ENCODE measurements at places on chromosomes 3 and 15.
A peak's percentile ranks its signal among the peaks of the same experiment; 100 is the strongest.

DNA sequence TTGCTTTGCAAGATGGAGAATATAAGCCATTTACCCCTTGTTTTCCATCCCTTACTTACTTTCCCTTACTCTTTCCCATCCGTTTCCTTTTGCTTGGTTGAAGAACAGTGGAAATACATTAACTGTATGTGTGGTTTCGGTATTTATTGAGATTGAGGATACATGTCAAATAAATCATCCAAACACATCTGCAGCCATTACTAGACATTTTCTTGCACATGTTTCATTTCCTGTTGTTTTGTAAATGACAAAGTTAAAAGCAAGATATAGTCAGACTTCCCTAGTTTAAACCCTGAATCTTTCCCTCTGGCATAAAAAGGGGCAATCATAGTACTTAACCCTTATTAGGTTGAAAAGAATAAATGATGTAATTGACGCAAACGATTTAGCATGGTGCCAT, 82.1 kb upstream of the BCHE start:
- no peak for DNase-seq

DNA sequence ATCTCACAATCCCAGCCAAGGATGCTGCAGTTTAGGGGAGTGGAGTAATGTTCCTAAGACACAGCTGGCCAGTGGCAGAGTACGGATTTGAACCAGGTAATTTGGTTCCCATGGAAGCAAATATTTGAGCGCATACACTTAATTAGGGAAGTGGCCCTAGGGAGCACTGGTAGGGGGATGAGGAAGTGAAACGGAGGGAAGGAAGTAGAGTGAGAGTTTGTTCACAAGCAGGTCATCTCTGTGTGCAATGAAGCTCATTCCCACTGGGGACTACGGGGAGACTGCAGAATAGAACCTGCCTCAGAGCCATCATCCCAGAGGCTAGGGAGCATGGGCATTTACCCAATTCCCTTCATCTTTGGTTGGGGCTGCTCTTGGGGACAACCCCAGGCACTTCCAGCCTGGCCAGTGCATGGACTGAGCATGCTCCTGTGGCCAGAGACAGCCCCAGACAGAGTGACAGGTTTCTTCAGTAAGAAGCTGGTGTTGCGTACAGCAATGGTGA, 317.2 kb upstream of the PROK2 start:
- DNase-seq, result no peak

DNA sequence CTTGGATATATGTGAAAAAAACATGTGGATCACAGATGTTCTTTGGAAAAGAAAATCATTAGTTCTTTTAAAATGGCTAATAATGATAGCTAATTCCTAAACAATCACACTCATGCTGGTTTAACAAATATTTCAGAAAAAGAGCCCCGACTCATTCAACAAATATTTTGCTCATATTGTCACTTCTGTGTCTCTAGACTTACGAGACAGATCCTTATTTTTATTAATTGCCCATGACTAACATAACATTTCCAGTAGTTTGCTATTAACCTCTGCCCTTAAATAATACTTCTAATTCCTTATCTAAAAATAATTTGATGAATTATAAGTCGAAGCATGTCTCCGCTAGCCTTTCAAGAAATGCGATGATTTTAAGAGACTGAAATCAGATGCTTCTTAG, 70.4 kb downstream of the SATB1 start:
- DNase-seq, result no peak

DNA sequence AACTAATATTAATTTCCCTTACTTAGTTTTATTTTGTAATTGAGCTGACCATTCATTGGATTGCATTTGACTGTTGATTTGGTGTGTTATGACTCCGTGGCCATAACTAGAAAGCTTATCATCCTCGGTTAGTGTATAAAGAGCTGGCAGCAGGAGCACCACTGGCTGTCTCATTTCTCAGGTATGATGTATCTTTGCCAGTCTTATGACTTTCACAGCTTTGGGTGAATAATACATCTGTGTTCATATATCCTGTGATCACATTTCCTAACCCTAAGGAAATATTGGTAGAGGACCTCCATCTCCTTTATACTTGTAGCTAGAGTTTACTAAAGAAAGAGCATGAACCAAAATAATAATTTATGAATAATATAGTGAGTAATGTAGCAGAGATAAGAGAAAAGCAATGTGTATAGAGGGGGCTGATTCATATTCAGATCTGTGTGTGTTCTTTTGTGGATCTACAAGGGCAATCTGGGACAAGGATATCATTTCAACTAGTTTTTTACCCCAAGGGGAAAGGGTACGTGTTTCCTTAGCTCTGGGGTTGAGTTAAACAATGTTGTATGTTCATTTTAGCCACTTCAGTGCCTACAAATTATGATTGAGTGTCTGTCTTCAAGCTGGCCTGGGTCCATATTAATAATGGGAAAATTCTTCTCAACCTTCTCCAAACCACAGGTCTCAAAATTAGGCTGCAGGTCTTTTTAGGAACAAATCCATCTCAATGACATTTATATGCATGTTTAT, 901.7 kb downstream of the NTRK3 start:
- DNase-seq, result no peak

GRCh38 chr3:9172851-9173321, 76.6 kb downstream of the SRGAP3 start:
- no peak for DNase-seq

DNA sequence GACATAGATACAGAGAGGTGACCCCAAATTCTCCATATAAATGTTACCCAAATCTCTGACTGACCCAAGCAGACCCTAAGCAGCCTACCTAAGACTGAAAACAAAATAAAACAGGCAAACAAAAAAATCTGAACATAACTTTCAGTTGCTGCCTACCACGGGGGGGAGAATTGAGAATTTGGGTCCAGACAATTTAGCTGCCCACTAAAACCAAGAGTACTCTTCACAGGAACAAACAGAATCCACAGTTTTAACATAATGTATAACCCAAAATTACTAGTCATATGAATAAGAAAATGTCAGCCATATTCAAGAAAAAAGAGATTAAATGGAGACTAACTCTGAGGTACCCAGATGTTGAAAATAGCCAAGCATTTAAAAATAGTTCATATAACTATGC, 44.4 kb downstream of the SRPRB start:
- DNase-seq, result no peak

- DNase-seq, result no peak
Observed at GRCh38 chr3:186594591-186595113, 18.2 kb upstream of the AHSG start.

- no peak for DNase-seq
Observed at GRCh38 chr3:152656972-152657355, 178.0 kb upstream of the P2RY1 start.

DNA sequence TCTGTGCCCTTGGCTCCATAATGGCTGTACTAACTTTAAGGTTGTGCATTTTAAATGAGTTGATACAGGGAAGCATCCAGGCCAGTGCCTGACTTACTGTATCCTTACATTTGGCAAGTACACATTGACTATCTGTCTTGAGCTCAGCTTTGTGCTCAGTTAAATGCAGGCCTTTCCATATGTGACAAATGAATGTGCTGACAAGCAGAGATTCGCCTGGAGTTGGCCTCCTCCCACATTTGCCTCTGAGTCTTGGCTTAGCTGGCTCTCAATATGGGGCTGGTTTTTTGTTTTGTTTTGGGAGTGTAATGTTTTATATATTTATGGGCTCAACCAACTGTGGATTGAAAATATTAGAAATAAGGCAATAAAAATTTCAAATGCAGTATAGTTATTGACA, 29.7 kb downstream of the TRIM71 start:
- no peak for DNase-seq

GRCh38 chr3:50238549-50239026, 2.6 kb downstream of the GNAI2 start:
- DNase-seq, result no peak

GRCh38 chr3:60575718-60576272, 675.5 kb downstream of the FHIT start:
- no peak for DNase-seq

GRCh38 chr3:192710366-192710765, 17.0 kb downstream of the FGF12 start:
- no peak for DNase-seq

- no peak for DNase-seq
Observed at GRCh38 chr15:73869216-73869995, 4.0 kb upstream of the TBC1D21 start.

GRCh38 chr3:194801461-194802432, 116.1 kb downstream of the FAM43A start:
- no peak for DNase-seq

DNA sequence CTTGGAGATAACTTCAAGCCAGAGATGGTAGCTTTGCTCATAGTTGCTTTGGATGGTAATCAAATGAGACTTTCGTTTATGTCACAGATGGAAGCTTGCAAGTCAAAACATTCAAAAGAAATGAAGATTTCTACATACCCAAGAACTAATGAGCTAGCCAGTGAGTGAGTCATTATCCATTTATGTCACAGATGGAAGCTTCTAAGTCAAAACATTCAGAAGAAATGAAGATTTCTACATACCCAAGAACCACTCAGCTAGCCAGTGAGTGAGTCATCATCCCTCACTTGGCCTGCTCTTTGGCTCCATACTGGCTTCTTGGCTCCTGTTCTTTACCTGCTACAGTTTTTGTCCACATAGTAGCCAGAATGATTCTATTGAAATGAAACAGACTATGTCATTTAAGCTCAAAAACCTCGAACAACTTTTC, 559.8 kb upstream of the CBLB start:
- DNase-seq, result peak; percentile 52

GRCh38 chr3:5188419-5189221, 1.1 kb downstream of the EDEM1 start:
- no peak for DNase-seq

DNA sequence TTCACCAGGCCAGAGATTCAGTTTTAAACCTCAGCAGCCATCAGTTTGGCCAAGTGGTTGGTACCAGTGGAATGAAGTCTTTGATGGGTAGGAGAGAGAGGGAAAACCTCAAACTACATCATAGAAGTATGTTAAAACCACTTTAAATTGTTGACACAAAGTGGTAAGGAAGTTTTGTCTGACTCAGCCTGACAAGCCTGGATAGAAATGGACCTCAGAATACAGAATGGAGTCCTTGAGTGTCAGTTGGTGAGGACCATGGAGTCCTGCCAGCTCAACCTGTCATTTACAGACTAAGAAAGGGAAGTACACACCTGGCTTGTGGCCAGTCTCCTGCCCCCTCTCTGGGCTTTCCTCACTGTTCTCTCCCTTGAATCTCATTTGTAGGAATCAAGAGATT, 12.1 kb downstream of the EAF1 start:
- DNase-seq, result no peak

GRCh38 chr15:79008659-79009058, 63.8 kb upstream of the CTSH start:
- DNase-seq, result no peak

DNA sequence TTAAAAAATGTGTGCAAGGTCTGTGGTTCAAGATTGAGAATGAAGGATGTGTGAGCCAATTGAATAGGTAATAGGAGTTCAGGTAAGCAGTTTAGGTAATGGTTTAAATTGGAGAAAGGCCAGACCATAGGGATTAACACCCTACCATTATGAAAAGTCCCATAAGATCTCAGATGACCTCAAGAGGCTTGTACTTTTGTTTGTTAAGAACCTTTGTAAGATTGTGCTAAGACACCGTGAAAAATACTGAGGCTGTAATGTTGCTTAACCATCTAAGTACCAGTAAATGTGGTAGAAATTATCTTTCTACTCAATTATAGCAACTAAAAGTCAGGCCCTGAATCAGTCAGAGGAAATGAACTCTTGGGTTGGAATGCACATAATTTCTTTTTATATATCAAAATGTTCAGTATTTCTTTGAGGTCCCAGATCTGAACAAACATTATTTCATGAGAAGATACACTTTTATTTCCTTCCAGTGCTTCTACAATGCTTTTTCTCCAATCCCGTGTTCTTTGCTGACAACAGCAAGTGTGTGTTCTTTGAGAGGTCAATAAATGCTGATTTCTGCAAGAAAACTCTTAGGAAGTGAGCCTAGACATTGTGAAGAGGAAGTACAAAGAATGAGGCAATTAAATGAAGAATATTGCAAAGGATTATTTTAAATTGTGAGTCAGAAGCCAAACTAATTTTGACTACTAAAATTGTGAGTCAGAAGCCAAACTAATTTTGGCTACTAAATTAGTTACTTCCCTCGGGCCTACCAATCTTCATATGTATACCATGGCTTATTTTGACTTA, 66.4 kb downstream of the TCF12 start:
- DNase-seq, result peak; percentile 21

DNA sequence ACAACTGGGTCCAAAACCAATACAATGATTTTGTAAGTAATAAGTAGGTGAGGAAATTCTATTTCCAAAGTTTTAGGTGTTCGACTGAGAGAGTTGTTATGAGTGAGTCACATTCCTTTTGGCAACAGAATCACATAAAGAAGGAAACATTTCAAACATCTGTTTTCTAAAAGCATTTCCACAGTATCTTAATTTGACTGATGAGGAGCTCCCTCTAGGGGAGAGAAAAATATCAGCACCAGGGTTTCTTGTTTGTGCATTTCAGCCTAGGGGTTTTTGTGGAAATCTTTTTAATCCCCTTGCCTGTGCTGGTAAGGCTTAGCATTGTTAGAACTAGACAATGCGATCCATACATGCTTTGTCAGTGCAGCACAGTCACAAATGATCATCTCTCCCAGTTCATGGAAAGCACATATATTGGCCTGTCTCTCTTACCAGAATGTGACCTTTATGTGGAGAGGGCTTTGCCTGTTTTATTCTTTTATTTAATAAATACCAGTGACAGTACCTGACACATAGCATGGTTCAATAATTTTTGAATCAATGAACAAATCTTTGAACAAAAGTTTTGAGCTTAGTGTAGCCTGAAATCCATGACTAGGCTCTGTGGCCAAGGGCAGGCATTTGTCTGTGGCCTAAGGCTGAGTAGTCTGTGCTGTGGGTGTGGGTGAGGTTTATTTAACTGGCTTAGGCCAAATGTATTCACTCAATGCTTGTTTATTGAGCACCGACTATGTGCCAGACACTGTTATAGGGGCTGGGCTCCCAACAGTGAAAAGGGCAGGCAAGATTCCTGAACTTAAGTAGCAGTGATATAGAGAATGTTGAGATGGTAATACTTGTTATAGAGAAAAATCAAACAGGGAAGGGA, 21.1 kb upstream of the IQCF6 start:
- DNase-seq, result no peak

- peak; percentile 23 for DNase-seq
Observed at GRCh38 chr3:177195242-177195991, 1.9 kb downstream of the TBL1XR1 start.

GRCh38 chr15:41620536-41621199, 39.5 kb upstream of the MGA start:
- DNase-seq, result no peak

- no peak for DNase-seq
Observed at GRCh38 chr15:101240358-101240757, 11.5 kb downstream of the CHSY1 start.

GRCh38 chr3:187919048-187919447, 173.8 kb upstream of the BCL6 start:
- DNase-seq, result no peak
